Stimulated activated CD4-positive, alpha-beta T cell treated with anti-CD3 and anti-CD28 coated beads, Interleukin-2, amount 100 ng/mL, for 48 hours (primary cell): ENCODE measurements at places on chromosomes 16 and 17.
A peak's percentile ranks its signal among the peaks of the same experiment; 100 is the strongest.

- DNase-seq = no peak
Observed at GRCh38 chr17:2450016-2450650, 49.3 kb upstream of the MNT start.

DNA sequence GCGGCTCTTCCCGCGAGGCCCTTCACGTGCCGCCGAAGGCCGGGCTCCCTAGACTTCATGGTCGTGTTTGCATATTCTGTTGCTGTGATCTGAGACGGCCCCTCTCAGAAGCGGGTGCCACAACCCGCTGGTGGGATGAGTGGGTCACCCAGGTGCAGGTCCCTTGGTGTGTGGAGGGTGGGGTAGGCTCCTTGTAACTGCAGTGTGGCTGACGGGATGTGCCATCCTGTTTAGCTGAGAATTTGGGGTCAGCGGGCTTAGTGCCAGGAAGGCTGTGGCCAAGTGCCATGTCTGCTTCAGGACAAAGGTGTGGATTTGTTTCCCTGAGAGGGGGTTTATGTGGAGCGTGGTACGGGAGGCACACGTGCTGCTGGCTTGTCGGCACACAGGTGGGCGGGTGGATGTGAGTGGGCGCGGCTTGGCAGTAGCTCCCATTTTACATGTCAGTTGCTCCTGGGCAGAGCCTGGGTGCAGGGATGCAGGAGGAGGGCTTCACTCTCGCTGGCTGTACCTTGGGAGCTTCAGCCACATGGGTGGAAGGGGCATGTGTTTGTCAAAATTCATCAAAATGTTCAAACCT, 9.2 kb upstream of the WFIKKN1 start:
- no peak for DNase-seq

GRCh38 chr17:76685846-76686245, 24.9 kb downstream of the MXRA7 start:
- DNase-seq = no peak

- no peak for DNase-seq
Observed at GRCh38 chr17:52024300-52024870, 134.1 kb downstream of the CA10 start.

DNA sequence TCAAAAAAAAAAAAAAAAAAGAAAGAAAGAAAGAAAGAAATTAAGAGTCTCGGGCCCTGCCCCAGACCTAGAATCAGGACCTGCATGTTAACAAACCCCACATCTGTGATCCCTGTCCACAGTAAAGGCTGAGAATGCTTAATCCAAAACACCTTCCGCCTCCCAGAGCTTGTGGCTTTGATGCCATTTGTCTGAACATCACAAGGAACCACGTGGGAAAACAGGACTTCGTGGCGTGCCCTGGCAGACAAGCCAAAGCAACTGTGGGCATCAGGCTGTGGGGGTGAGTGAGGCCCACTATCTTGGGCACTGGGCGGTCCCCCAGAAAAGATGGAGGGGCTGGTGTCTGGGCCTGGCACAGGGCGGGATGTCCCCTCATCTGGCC, 173.4 kb upstream of the CIBAR2 start:
- DNase-seq = no peak

DNA sequence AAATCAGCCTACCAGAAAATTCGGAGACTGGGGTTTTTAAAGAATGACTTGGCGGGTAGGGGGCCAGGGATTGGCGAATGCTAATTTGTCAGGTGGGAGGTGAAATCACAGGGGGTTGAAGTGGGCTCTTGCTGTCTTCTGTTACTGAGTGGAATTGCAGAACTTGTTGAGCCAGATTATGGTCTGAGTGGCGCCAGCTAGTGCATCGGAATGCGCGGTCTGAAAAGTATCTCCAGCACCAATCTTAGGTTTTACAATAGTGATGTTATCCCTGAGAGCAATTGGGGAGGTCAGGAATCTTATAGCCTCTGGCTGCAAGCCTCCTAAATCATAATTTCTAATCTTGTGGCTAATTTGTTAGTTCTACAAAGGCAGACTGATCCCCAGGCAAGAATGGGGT, 762 bp upstream of the RBL2 start:
- no peak for DNase-seq

DNA sequence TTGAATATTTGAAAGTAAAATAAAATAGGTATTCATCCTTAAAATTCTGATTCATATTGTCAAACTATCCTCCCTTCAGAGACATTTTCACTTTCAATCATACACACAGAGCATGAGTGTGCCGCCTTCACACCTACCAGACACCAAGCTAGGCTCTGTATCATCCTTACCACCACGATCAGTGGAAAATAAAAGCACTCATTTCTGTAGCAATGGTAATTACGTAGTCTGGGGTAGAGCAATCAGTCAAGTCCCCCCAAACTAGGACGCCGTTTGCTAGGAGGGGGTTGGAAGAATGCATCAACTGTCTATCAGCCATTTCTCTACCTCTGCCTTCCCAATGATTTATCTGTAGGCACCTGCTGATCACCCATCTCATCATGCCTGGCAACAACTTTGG, 84.6 kb upstream of the GRIN2A start:
- peak; percentile 16 for DNase-seq

DNA sequence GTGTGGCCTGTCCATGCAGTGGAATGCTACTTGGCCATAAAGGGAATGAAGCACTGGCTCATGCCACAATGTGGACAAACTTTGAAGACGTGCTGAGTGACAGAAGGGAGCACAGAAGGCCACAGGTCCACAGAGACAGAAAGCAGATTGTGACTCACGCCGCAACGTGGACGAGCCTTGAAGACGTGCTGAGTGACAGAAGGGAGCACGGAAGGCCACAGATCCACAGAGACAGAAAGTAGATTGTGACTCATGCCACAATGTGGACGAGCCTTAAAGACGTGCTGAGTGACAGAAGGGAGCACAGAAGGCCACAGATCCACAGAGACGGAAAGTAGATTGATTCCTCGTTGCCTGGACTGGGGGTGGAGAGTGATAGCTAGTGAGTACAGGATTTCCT, 19.2 kb downstream of the ZC3H18 start:
- DNase-seq = no peak

- DNase-seq = no peak
Observed at GRCh38 chr17:72175263-72175662, 54.4 kb downstream of the SOX9 start.
